A549 (cell line): ENCODE measurements at places on chromosomes 4 and X.

DNA sequence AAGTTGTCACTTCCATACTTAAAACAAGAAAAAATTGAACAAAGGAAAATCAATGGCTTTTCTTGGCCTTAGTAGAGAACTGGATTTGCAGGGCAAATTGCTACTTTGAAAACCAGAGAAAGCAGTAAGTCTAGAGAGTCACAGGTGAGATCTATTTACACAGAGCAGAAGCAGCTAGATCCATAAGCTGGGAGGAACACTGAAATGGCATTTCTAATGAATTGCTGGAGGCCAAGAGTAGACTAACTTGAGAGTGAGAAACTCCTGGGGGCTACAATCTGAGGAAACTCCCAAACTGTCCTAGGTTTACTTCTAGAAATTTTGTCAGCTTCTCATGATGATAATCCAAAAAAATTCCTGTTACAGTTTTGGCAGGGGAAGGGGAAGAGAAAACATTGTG, 133.3 kb downstream of the SPCS3 start:
- no peak for DNase-seq

- DNase-seq: no peak
Observed at GRCh38 chr4:123350191-123350544, 46.4 kb upstream of the SPRY1 start.

- DNase-seq: no peak
Observed at GRCh38 chr4:178553201-178553600, 1111.0 kb upstream of the AGA start.

GRCh38 chrX:106874075-106874474, 29.1 kb downstream of the RIPPLY1 start:
- peak; percentile 10 for DNase-seq

DNA sequence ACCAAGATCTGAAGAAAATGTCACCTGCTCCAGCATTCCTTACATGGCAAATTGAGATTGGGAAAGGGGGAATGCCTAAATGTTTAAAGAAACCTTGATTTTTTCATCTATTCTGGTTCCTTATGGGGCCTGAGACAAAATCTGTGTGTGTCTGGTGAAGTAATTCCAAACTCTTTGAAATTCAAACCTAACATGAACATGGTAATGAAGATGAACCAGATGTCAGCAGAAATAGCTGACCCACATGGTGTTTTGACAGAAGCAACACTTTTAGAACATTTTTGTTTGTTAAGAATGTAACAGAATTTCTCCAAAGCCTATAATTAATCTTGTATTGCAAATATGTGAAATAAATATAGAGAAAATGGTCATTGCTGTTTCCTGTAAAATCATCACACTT, 133.0 kb downstream of the PARM1 start:
- no peak for DNase-seq

DNA sequence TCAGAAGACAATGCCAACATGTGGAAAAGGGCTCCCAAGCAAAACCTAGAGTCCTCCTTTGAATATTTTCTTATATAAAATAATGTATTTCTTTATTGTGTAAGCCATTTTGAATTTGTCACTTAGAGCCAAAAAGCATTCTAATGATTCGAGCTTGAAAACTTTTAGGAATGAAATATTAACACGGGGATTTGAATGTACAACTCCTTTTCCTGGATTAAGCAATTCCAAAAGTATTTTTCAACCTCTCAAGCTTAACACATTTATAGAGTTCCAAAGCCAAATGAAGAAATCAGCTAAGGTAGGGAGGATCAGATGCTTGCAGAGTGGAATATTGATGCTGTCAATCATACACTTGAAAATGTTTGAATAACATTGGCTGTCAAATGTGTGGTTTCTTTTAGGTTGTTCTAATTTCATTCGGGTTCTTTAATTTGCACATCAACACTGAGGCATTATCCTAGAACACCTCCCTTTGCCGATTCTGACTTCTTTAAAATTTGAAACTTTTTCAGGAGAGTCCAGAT, 67.2 kb upstream of the ETNPPL start:
- no peak for DNase-seq

DNA sequence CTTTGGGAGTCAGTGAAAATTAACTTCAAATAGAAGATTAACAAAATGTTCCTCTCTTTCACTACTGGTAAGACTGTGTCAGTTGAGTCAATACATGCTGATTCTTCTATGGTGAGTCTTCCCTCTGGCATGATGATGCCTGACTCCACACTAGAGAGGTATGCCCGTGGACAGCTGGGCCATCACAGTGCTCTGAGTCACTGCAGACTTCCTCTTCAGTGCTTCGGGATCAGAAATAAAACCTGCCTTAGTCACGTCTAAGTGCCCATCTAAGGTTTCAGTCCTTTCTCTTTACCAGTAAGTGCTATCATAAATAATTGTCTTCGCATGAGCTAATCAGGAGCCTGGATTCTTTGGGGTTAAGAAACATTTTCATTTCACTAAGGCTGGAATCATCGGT, 1.6 kb upstream of the ASB5 start:
- DNase-seq: peak; percentile 73

DNA sequence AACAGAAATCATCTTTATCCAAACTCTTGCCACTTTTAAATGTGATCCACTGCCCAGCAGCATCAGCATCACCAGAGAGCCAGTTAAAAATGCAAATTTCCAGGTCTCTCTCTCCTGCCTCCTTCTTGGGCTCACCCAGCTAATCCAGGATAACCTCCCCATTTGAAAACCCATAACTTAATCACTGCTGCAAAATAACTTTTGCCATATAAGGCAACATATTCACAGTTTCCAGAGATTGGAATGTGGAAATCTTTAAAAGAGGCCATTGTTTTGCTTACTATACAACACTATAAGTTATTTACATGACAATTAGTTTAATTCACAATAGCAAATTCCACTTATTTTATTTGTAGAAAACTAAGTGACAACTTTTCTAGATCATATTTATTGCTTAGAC, 4.8 kb upstream of the EXOSC9 start:
- DNase-seq: no peak

DNA sequence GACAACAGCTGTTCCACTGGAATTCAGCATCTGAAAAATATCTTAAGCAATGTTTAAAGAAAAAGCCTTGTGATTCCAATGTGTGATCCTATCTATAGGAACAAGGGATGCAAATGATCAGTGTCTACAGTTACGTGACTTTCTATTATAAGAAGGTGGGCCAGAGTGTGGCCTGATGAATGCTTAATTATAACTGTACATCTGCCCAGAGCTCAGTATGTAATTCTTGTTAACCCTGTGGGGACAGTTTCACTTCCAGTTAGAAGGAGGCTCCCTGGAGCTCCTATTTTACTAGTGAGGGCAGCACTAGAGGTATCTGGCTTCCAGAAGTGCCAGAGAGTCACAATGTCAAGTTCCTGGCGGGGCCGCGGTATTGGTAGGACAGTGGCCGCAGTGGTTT, 288.5 kb downstream of the USP46 start:
- DNase-seq: no peak

DNA sequence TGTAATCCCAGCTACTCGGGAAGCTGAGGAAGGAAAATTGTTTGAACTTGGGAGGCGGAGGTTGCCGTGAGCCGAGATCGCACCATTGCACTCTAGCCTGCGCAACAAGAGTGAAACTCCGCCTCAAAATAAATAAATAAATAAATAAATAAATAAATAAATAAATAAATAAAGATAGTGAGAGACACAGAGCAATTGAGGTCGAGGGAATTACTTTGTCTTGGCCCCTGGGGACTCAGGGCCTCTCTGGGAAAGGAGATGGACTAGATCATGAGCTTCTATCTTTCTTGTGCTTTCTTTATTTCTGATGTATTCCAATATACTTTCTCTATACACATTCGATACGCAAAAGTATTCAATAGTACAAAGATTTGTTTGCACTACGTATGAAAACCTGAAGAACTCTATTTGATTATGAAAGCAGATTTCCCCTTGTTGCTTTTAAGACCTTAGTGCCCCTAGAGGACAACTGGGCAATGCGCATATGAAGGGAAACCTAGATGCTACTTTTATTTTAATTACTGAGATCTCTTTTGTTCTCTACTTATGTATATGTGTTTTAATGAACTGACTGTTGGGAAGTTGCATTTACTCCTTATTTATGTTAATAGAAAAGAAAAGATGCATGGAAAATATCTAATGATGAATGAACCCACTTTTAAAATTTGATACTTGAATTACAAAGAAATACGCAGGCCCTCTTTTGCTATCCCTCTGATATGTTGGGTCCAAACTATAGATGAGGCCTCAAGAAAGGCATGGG, 12.8 kb upstream of the ELOVL6 start:
- DNase-seq: peak; percentile 52

DNA sequence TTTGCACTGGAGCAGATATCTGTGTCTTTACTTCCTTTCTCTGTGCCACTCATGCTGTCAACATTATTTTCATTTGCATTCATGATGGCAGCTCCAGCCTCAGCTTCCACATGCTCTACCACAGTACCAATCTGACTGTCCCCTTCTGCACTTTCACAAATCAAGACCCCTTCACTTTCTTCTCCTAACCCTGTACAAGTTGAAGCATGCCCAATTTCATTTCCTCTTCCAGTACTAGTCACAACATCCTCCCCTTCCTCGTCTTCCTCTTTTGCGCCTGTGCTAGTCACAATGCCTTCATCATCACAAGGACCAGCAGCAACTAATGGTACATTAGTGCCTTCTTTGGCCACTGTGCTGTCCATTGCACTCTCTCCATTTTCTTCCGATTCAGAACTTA, 26.5 kb downstream of the BOD1L1 start:
- DNase-seq: no peak

DNA sequence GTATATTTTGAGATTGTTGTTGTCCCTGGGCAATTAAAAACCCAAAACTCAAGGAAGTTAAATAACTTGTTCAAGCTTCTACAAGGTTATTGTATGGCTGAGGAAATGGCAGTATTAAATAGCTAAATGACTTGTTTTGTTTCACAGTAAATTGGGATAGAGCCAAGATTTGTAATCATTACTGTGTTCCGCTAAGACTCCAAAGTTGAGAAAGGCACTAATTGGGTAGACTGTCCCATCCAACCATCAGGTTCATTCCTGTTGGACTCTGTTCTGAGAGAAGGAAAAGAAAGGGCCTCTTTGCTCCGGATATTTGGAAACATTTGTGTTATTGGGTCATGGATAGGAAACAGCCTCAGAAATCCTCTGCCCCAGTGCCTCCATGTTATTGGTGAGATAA, 82.2 kb downstream of the DCLK2 start:
- DNase-seq: no peak

- DNase-seq: no peak
Observed at GRCh38 chr4:6031846-6032245, 13.6 kb upstream of the C4orf50 start.

DNA sequence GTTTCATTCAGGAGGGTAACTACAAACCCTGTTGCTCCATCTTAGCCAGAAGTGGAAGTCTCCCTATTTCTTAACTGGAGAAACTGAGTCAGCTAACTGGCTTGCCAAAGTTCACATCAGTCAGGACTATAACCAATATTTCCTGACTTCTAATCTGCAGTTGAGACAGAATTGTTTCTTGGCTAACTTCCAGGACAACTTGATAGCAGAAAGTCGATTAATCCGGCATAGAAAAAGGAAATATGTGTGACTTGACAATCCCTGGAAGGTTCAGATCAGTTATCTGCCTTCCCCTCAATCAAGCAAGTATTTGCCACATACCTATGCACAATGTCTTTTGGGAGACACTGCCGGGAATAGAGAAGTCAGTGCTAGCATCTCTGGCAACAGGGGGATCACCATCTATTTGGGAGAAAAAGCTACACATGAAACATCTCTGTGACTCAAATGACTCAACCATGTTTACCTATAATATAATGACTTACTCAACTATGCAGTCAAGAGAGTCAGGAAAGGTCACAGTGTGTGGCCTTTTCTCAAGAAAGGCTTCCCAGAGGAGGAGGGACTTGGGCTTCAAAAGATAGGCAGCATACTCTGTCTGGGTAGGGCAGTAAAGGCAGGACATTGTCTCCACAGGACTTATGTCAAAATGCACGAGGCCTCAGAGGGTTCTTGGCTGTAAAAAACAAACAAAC, 12.4 kb upstream of the LONRF3 start:
- peak; percentile 25 for DNase-seq

GRCh38 chrX:21747558-21747957, 10.4 kb downstream of the SMPX start:
- no peak for DNase-seq

GRCh38 chrX:135112096-135112729, 8.1 kb downstream of the ETDB start:
- DNase-seq: peak; percentile 14

- no peak for DNase-seq
Observed at GRCh38 chr4:184782731-184783373, 42.9 kb downstream of the ACSL1 start.
